ENCODE measurements at places on chromosomes 16 and 17.

GRCh38 chr16:82149536-82149935, 20.5 kb downstream of the MPHOSPH6 start:
- no peak for DNase-seq

DNA sequence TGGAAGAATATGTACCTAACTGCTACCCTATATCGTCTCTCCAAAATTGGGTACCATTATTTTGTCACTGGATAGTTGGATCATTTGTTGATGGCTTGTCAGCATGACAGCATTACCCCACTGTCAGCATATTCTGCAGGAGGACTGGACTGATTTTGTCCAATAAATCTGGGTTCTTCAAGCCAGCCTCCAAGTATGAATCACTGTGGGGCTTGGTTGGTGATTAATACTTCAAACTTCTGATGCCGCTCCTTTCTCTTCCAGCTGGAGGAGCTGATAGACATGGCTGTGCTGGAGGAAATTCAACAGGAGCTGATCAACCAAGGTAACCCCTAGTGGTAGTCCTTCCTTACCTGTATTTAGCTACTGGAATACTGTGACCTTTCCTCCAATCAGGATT, 2.5 kb downstream of the RPAIN start:
- DNase-seq = no peak

DNA sequence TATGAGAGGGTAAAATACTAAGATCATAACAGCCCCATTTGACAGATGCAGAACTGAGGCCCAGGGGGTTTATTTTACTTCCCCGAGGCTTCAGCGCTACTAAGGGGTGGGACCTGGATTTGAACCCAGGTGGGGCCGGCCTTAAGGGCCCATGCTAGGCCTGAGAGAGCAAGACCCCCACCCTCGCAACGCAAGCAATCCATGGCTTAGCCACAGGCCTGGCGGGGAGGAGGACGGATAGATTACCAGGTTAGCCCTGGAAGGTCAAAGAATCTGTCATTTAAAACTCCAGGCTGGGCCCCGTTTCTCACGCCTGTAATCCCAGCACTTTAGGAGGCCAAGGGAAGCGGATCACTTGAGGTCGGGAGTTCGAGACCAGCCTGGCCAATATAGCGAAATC, 1.9 kb upstream of the CDH3 start:
- DNase-seq = no peak

DNA sequence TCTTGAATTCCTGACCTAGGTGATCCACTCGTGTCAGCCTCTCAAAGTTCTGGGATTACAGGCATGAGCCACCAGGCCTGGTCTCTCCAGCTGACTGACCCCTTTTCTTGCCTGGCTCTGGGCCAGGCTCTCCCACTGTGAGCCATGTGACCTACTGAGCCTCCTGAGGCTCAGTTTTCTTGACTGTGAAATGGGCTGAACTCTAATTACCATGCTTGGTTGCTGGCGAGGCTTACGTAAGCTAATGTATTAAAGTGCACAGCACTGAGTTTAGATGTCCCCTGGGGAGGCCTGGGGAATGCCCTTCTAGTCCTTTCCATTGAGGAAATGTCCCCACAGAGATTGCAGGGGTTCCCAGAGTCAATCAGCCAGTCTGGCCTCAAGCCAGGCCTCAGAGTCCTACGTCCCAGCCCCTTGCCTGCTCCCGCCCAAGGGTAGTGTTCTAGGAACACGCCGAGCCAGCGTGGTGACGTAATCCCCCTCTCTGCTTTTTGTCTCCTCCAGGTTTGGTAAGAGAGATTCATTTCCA, 45.8 kb upstream of the LGALS9 start:
- DNase-seq = no peak

DNA sequence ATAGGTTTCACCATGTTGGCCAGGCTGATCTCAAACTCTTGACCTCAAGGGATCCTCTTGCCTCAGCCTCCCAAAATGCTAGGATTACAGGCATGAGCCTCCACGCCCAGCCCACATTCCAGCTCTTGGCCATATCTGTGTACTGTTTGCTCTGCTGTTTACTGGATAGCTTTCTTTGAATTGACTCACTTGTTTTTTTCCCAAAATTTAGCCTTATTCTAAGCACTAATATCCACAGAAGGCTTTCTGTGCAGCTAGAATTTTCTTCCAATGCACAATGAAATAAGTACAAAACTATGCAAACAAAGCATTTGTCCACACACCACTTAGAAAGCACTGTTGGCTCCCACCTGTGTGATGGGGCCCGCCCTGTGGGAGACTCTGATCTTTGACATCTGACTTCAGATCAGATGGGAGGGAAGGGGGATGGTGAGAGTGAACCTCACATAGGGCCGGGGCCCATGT, 72.2 kb downstream of the CLEC16A start:
- no peak for DNase-seq

- no peak for DNase-seq
Observed at GRCh38 chr17:61196302-61196704, 203.3 kb upstream of the TBX2 start.

DNA sequence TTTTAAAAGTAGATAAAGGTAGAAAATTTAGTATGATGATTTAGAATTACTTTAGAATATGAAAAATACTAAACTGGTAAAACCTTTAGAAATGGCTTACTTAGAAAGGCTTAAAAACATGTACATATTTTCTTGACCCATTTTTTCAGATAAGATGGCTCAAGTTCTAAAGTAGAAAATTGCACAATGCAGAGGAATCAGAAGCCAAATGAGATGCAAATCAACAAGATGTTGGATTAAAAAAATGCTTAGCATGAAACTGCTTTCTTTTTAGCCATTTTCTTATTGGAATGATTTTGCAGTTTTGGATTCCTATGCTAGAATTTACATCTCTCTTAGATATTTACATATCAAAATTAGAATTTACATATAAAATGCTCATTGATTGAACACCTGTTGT, 1.5 kb upstream of the KRTAP3-1 start:
- DNase-seq = no peak

DNA sequence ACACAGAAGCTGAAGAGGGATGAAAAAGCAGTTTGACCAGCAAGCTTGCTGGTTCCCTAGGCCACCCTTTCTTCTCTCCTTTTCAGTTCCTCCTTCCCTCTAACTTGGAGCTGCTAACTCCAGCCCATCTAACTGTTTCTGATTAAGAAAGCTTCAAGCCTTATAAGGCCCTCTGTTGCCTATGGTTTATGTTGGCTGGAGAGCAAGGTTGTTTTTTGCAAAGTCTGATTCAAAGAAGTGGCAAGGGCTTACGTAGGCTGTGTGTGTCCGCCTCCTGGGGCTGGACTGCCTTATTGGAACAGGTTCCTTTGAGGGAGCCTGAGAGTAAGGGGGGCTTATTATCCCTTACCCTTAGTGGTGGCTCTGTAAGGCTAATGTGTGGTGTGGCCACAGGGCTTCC, 7.1 kb downstream of the AKAP1 start:
- no peak for DNase-seq

GRCh38 chr16:88923926-88924833, 52.8 kb downstream of the CBFA2T3 start:
- no peak for DNase-seq

DNA sequence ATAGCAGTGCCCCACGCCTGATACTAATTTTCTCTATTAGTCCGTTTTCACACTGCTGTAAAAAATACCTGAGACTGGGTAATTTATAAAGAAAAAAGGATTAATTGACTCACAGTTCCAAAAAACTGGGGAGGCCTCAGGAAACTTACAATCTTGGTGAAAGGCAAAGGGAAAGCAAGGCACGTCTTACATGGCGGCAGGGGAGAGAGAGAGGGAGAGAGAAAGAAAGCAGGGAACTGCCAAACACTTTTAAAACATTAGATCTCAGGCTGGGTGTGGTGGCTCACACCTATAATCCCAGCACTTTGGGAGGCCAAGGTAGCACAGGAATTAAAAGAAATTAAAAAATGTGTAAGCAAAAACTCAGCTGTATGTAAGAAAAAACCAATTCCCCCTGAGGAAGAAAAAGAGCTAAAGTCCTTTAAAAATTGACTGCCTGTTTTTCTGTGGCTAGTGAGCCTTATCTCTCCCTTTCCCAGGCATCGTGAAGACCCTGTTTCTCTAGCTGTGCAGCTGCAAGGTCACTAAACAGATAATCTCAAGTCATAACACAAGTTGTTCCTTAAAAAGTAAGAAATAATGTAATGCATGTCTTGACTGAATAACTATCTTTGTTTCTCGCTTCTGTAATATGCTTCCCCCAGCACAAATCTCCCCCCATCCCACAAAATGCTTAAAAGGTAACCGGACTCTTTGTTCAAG, 14.0 kb downstream of the ZSCAN10 start:
- DNase-seq = no peak

- no peak for DNase-seq
Observed at GRCh38 chr16:77444147-77444460, 9.3 kb upstream of the ADAMTS18 start.

DNA sequence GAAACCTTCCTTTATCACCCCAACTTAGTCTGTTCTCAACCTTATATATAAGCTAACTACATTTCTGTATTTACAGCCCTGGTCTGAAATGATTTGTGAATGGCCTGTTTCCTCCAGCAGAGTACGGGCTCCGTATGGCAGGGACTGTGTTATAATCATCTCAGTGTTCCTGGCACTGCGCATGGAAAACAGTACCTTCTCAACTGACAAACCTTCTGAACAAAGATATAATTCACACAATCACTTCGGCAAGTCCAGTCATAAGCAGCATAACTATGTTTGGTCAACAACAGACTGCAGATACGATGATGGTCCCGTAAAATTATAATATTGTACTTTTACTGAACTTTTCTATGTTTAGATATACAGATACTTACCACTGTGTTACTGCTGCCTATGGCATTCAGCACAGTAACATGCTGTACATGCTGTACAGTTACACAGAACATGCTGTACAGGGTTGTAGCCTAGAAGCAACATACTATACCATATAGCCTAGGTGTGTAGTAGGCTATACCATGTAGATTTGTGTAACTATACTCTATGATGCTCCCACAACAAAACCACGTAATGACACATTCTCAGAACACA, 30.0 kb downstream of the ANKFY1 start:
- no peak for DNase-seq

- DNase-seq = no peak
Observed at GRCh38 chr17:82956726-82957468, 117.1 kb upstream of the ZNF750 start.

DNA sequence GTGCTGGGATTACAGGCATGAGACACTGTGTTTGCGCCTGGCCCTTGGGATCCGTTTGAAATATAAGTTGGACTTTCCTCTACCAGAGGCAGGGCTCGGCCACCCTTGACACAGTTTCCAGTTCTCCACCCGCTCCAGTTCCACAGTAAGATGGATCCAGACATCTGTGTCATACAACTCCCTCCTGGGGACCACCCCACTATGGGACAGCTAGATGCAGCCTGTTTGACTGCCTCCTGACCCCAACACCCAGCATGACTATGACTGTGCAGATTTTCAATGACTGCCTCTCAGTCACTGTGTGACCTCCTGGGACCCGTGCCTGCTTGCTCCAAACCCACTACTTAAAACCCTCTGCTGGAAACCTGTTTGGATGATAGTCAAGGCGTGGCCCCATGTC, 166.7 kb downstream of the IRF8 start:
- no peak for DNase-seq

GRCh38 chr17:62045517-62045916, 19.6 kb downstream of the MED13 start:
- no peak for DNase-seq

DNA sequence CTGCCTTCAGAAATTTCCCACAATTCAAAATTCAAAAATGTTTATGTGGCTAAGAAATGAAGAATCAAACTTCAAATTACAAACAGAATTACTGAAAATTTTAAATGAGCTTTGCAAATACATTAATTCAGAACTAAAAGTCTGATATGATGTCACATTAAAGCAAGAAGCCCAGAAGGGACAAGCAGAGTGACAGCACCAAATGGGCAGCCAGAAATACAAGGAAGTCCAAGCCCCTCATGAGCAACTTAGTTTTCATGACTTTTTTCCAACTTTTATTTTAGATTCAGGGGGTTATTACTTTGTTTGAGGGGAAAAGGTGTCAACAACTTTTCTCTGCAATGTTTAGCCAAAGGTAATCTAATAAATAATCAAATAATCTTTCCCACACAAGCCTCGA, 21.5 kb downstream of the UBE2G1 start:
- no peak for DNase-seq

GRCh38 chr16:53672461-53672860, 31.2 kb downstream of the RPGRIP1L start:
- DNase-seq = no peak

DNA sequence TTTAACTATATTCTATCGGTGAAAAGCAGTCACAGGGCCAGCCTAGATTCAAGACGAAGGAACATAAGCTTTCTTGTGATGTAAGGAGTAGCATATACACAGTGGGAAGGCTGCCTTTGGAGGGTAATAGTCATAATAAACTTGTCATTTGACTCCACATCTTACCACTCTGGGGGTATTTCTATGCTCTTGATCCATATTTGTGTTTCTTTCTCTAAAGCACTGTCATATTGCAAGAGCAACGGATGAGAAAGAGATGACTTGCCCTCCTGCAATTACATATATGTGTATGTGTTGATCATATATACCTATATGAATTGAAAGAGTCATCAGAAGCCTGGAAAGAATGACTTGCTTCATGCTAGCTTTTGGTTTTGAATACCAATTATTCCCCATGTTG, 225.4 kb upstream of the HS3ST3A1 start:
- DNase-seq = no peak

GRCh38 chr16:79876332-79876730, 275.8 kb upstream of the MAF start:
- no peak for DNase-seq

DNA sequence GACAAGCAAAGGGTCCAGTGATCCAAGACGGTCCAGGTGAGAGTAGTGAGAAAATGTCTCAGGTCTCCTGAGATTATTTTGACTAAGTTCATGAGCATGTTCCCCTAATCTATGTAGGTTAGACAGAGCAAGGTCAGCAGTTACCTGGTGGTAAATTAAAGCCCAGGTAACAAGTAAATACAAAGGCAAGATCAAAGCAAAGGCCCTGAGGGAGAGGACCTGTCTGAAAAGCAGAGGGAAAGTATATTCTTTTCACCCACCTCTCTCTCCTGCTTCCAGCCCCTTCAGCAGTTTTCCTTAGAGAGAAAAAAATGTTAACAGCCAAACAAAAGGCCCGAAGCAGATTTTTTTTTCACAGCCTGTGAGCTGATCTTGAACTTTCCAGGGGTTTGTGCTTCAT, 302.7 kb downstream of the MAP2K6 start:
- DNase-seq = no peak

DNA sequence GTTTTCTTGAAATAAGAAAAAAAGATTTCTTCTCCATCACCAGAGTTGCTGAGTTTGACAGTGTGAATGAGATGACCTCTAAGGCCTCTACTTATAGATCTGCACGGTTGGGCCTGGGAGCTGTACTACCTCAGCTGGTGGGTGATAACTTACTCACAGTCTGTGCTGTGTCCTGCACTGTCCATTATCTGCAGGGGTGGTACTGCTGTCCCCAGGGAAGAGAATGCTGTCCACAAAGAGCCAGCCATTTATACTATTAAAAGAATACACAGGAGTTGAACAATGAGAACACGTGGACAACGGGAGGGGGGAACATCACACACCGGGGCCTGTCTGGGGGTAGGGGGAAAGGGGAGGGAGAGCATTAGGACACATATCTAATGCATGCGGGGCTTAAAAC, 655.3 kb downstream of the WWOX start:
- no peak for DNase-seq
